Activated CD8-positive, alpha-beta memory T cell treated with anti-CD3 and anti-CD28 coated beads for 1 hour (primary cell): ENCODE measurements at places on chromosomes 5 and 9.

DNA sequence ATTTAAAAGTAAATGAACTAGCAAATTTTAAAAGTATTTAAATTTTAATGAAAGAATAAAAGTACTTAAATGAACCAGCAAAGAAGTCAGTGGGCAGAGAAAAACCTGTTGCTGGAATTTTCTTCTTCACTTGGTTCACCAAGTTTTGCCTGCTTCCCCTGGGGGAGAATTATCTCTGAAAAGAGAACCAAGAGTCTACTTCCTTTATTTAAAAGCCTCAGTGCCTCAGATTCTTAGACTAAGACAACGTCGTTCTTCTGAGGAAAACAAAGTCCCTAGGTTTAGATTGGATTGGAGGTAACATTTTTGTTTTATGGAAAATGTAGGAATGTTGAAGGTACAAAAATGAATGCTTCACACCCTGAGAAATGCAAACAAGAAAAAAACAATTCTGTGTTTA lies 7.4 kb upstream of the KLF4 start:
- no peak for DNase-seq

DNA sequence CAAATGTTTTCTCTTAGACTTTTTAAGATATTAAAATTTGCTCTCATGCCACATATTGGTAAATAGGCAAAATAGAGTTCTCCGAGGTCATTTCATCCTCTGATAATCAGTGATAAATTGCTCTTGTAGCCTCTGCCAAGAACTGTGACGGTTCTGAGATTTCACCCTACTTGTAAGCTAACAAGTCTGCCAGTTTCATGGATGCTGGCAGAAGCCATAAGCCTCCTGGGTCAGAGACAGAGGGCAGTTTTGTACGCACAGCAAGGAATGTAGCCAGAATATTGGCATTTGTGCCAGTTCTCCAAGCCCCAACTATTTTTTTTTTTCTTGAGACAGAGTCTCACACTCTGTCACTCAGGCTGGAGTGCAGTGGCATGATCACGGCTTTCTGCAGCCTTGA lies 945.0 kb upstream of the WWC1 start:
- no peak for DNase-seq

- no peak for DNase-seq
Measured at GRCh38 chr9:116692616-116693015, 5.5 kb downstream of the TRIM32 start.

- DNase-seq, result no peak
Measured at GRCh38 chr9:97744710-97745708, 47.9 kb upstream of the XPA start.

DNA sequence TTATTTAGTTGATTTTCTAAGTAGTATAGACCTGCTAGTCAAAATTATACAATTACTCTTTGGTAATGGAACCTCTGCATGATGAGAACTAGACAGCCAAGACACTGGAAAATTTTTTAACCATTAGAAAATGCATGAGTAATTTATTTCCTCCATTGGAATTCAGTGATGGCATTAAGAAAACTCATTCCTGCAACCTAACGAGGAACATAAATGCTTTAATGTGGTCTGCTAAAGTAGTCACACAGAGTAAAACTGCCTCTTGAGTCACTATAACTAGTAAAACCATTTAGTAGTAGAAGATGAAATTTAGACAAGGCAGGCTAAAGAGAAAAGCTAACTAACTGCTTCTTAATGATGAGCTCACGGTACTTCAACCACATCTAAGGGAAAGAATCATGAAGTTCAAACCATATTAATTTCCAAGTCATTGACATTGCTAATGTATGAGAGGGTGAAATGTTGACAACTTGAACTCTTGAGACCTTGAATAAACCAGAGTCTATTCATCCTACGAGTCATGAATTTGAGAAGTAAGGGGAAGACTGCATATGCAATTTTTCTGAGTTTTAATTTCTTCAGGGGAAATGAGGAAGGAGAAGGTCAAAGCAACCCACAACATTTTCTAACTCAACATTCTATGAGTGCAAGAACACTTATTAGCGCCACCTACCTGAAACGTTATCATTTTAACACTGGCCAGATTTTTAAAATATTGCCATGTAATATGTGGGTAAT lies 74.4 kb downstream of the GLIS3 start:
- DNase-seq, result no peak

DNA sequence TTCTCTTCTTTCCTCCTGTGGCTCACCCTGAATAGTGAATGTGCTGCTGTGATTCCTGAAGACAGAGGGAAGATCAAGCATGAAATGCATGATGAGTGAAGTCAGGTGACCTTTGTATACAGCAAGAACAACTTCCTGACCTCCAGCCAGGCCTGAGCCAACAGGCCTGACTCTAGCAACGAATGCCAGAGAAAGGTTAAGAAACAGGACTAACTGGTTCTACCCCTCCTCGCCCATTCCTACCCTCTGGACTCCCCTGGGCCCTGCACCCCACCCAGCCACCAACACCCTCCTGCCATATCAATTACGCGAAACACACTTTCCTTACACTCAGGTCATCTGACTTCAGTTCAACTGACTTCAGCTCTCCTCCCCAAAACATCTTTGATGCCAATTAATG lies 4.9 kb downstream of the SUSD1 start:
- DNase-seq, result no peak

- no peak for DNase-seq
Measured at GRCh38 chr5:10607666-10608073, 43.8 kb downstream of the ANKRD33B start.

DNA sequence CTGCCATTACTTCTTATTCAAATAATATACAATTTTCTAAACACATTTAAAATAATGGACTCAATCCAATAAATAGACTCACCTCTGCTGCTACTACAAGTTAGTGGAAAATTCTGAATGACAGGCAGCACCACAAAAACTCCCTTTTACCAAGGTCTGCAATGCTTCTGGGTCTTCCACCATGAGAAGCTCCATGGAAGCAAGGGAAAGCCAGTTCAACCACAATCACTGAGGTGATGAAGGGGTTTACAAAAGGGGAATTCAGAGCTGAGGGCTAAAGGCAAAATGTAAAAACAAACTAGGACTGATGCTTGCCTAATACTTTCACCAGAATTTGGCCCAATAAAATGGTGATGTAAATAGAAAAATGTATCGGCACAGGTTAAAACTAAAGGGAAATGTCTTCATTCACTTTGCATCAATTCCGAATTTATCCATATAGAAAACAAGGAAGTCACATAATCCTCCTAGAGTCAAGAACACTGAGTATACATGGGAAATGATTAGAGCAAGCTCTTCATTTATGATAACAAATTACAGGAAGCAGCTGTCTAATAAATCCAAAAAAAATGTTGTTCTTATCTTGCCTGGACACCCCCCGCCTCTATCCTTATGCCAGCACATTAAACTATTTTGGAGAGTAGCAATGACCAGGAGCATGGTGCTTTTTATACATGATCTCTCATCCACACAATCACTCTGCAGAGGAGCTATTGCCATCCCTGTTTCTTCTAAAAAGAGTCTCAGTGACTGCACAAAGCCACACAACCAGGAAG lies 66.3 kb upstream of the NFIB start:
- no peak for DNase-seq

DNA sequence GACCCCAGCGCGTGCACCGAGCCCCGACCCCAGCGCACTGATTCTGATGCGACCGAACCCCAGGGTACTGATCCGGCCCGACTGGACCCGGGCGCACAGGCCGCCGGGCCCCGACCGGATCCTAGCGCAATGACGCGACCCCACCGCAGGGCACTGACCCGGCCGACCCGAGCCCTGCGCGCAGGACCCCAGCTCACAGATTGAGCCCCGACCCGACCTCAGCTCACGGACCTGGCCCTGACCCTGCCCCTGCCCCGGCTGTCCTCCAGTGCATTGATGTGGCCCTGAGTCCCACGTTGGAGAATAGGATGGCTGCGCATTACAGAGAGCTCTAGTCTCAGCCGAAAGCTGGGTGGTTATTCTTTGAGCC lies 438 bp downstream of the TRIP13 start:
- no peak for DNase-seq
